Glomerular endothelial cell (primary cell): ENCODE measurements at places on chromosomes 2 and 18. TPM values are rescaled to one million over a fixed set of nuclear protein-coding genes. Genes with fewer than 3 reads are reported as not detected.

DNA sequence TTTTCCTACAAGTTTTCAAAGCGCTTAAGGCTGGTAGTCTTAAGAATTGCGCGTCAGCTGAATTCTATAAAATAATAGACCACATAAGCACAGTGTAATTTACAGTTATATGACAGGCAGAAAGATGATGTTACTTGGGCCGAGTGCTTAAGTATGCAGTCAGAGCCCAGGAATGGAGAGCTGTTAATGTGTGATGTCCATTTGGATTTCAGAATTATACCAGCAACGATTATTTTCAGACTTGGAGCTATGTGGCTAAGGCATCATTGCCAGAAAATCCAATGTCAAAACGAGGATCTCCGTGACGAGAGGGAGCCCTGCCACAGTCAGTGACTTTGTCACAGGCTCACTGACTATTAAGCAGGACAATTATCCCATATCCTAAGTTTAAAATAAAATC lies 3.4 kb downstream of the KLF7 start:
- DNase-seq, result no peak

The ACVR1C gene
- total RNA-seq, result 0.06 and 0.15 TPM in 2 replicates

- no peak for DNase-seq
These were observed 53.4 kb downstream of the CHN1 start for GRCh38 chr2:174951745-174952144.

The HAAO gene
- total RNA-seq, result not detected in 2 replicates

DNA sequence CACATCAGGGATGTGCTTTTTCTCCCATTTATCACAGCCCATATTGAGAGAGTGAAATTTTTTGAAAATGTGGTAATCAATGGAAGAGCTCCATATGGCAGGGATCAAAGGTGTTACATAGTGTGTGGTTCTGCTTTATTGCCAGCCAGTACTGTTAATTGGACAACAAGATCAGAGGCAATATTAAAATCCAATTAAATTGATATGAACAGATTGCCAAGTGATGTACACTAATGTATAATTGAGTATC lies 338.9 kb downstream of the BCL11A start:
- no peak for DNase-seq

The CREG2 gene
- total RNA-seq, result 17.7 and 31.7 TPM in 2 replicates

DNA sequence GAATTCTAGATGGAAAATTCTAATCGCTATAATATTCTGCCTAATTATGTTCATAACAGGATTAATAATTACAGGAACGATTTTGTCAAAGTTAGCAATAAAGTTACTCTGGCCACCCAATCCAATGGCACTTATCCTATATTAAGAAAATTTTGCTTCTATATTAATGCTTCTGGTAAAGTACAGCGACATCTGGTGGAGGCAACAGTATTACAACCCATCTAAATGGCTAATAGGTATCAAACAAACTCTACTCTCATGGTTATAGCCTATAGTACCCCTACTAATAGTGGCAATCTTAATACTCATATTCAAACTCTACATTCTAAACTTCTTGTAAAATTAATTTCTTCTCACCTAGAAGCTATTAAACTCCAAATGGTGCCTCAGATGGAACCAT lies 1084.7 kb upstream of the LRRTM1 start:
- DNase-seq, result no peak

GRCh38 chr18:25674183-25674582 lies 322.2 kb upstream of the ZNF521 start:
- DNase-seq, result no peak

The LCT gene
- total RNA-seq, result under 0.01 TPM in 1 of 2 replicates, not detected in the other

GRCh38 chr2:120866071-120866470 lies 130.4 kb downstream of the GLI2 start:
- no peak for DNase-seq

- DNase-seq, result no peak
These were observed 473.3 kb downstream of the SPAG16 start for GRCh38 chr2:213757525-213757924.

The RGPD3 gene
- 0.05 and 0.29 TPM in 2 replicates for total RNA-seq
